Cerebellum (tissue), 4 donors: ENCODE measurements at places on chromosomes 6 and 20. TPM values are rescaled to one million over a fixed set of nuclear protein-coding genes. Genes with fewer than 3 reads are reported as not detected.
A peak's percentile ranks its signal among the peaks of the same experiment; 100 is the strongest.

The RUNX2 gene
- 0.54 TPM for total RNA-seq

The CRISP3 gene
- total RNA-seq = not detected

The BPI gene
- 0.27 TPM for total RNA-seq

The GLP1R gene
- 0.82 TPM for total RNA-seq

The PIGU gene
- total RNA-seq = 29.4 TPM

The SRSF6 gene
- total RNA-seq = 49.5 TPM

The SPTLC3 gene
- 2.4 TPM for total RNA-seq

The CCDC28A gene
- total RNA-seq = 5.7 TPM

The SLA2 gene
- total RNA-seq = 0.09 TPM

The LRRC1 gene
- 19.3 TPM for total RNA-seq

DNA sequence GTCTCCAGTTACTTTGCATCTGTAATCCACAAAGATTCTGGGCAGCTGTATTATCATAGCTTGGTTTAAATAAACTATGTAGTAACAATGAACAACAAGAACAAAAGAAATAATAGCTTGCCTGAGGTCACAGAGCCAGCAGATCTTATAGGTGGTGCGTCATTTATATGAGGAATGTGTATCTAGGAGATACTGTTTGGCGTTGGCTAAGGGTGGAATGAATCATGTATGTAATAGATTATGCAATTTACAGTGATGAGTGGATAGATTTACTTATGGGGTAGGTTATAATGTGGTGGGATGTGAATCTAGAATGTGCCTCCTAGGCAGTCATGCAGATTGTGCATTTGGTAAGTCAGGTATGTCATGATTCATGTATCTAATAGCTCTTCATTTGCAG, 42.8 kb downstream of the HNF4A start:
- DNase-seq = no peak

DNA sequence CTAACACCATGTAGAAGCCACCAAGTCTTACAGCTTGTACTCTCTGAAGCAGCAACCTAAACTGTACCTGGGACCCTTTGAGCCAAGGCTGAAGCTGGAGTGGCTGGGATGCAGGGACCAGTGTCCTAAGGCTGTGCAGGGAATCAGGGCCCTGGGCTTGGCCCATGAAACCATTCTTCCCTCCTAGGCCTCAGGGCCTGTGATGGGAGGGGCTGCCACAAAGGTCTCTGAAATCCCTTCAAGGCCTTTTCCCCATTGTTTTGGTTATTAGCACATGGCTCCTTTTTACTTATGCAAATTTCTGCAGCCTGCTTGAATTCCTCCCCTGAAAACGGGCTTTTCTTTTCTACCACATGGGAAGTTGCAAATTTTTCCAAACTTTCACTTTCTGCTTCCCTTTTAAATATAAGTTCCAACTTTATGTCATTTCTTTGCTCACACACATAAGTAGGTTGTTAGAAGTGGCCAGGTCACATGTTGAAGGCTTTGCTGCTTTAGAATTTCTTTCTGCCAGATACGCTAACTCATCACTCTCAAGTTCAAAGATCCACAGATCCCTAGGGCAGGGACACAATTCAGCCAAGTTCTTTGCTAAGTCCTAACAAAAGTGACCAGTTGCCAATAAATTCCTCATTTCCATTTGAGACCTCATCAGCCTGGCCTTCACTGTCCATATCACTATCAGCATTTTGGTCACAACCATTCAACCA, 28.2 kb upstream of the ATXN1 start:
- no peak for DNase-seq

DNA sequence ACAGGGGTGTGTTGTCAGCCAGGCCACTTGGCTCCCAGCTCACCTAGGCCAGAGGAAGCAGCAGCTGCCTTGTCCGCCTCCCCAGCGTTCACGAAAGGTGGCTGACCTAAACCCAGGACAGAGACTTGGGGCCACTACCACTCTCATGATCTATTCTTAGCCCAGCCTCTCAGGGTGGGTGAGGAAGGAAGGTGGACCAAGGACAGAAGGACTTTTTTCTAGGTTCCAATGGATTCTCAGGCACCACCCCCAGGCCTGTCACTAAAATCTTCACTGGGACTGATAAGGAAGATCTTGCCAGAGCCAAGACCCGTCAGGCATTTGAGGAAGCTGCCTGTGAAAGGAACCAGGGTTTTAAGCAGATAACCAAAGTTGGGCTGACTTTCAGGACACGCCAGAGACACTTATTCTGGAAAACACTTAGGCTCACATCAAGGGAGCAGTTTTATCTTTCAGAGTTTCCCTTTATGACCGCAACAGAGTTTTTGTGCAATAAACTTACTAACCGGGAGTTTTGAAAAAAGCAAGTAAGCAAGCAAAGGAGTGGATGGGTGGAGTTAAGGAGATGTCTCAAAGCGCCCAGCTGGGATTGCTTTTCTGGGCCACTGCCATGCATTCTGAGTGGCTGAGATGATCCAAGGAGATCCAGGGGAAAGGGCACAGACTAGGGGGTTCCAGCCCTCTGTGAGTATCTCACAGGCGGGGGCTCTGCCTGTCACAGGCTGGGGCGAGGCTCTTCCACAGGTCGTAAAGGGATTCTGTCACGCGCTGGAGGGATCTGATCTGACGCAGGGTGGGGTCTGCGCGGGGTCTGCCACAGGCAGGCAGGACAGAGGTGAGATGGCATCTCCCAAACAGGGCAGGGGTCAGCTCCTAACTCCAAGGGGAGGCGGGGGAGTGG, 989 bp downstream of the FITM2 start:
- DNase-seq = peak; percentile 15

DNA sequence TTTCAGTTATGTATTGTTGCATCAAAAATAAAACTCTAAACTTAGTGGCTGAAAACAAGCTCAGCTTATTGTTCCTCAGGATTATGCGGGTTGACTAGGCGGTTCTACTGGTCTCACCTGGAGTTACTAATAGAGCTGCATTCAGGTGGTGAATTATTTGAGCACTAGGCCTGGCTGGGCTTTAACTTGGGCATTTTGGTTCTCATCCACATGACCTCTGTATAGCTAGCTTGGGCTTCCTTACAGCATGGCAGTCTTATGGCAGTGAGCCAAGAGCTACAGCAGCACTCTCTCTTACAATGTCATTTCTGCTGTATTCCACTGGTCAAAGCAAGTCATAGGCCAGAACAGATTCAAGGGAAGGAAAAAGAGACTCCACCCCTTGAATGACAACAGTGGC, 1.6 kb downstream of the PGBD1 start:
- DNase-seq = no peak

DNA sequence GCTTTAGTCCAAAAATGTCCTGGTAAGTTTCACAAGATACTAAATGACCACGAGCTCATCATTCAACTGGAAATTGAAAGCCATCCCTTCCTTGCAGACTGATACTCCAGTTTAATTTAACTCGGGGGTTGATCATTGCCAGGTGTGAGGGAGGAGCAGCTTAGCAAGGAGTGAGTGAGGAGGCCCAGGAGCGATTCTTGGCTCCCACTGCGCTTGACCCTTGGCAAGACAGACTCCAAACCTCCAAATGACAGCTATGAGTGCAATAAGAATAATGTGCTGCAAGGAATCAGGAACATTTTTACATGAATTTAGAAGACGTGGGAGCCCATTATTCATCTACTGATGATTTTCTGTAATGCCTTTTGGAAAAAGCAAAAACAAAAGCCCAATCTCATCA, 64.9 kb downstream of the LAMA4 start:
- no peak for DNase-seq

DNA sequence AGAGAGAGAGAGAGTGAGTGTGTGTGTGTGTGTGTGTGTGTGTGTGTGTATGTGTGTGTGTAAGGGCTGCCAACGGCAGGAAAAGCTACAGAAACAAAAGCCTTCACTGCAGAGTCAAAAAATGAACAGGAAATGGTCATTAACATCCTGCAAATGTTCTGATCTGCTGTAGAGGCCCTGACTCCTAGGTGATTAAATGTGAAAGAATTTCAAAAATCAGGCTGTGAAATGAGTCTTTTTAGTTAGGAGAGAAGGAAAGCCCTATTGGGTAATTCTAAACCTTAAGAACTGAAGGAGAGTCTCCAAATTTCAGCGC, 166.5 kb upstream of the MYLIP start:
- no peak for DNase-seq

DNA sequence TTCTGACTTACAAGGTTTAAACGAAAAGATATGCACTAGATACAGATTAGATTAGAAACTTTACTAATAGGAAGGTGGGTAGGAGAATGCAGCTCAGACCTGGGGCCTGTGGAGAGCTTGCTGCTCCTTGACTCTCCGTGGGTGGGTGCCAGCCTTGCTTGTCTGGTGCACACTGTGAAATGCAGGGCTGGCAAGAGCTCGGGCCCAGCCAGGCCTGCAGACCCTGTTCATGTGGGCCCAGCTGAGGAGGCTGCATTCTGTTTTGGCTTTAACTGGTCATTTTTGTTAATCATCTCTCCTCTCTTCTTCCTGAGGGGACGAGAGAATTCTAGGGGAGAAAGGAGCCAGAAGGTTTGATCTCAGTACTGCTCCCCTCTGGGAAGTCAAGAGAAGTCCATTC, 325.4 kb downstream of the QKI start:
- DNase-seq = no peak

DNA sequence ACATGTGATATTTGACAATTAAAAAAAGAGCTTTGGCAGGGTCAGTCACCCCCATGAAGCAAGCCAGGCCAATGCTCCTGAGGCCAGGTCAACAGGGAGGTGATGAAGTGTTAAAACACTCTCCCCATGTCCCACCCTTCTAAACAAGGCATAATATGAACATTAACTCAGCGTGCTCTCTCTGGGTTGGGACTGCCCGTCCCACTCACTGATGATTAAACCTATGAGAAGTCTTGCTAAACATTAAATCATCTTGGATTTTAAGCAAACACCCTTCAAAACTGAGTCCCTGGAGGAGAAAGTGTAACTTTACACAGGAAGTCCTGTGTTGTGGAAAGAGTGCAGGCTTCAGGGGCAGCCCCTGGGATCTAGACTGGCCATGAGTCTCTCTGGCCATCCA, 558.5 kb downstream of the CD83 start:
- no peak for DNase-seq

GRCh38 chr20:4260102-4260501, 244.7 kb upstream of the RNF24 start:
- no peak for DNase-seq

- DNase-seq = no peak
Measured at GRCh38 chr20:13821876-13822275, 37.0 kb downstream of the NDUFAF5 start.

- DNase-seq = no peak
Measured at GRCh38 chr6:47319382-47319781, 9.7 kb upstream of the TNFRSF21 start.

- no peak for DNase-seq
Measured at GRCh38 chr6:53313784-53314400, 34.9 kb downstream of the ELOVL5 start.

DNA sequence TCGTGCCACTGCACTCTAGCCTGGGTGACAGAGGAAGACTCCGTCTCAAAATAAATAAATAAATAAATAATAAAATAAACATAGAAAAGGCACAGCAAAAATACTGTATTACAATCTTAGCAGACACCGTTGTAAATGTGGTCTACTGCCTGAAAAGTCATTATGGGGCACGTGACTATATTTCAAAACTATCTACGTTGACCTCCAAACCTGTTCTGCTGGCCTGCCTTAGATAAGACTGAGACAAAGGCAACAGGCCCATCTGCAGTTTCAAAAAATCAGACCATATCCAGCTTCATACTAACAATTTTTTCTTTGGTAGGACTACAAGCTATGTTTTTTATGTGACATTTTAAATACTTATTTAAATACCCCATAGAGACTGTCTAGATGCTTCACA, 59.1 kb downstream of the AGPAT4 start:
- DNase-seq = no peak

DNA sequence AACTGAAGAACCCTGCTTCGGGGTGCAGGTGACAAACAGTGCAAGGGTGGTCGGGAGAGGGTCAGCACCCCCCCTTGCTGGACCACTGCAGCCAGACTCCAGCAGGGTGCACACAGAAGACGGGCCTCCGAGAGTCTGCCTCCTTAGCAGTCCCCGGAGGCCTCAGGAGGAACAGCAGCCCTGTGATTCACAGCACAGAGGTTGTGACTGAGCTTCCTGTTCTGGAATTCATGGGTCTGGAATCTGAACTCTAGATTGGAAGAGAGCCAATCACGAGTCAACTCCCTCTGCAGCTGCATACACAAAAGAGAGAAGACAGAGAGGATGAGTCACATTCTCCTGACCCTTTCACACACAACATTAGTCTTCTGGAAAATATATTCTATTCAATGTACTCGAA, 249.0 kb upstream of the OPRM1 start:
- DNase-seq = no peak

DNA sequence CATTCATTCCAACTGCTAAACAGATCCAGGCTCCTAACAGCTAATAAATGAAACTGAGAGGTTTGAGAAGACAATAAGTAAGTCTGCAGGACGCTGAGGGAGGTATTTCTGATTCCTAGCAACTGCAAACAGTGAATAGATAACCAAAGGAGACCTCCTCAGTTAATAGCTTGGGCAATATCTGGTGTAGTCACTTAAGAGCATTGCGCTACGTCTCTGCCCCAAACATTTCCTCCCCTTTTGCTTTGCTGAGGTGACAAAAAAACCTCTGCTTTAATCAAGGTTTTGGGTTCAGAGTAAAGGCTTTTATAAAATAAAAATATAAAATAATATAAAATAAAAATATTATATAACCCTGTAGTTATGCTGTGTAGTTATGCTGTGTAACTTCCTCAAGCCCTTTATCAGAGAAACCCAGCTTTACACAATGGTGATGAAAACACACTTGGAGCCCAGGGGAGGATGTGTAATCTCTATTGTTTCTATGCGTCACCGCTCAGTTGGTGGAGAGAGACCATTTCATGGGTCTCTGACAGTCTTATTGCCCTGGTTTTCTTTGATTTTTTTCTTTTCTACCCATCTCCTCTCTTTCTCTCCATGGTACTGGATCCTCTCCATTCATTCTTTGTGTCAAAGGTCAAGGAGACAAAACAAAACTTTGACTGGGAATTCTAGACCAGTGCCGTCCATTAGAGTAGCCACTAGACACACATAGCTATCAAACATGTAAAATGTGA, 18.9 kb upstream of the CALHM5 start:
- DNase-seq = no peak
